NCI-H460 (cell line): ENCODE measurements at places on chromosomes 1 and 21.
A peak's percentile ranks its signal among the peaks of the same experiment; 100 is the strongest.

GRCh38 chr1:177305040-177306018 lies 134.6 kb downstream of the BRINP2 start:
- no peak for DNase-seq

GRCh38 chr1:150060260-150060659 lies 7.3 kb upstream of the VPS45 start:
- no peak for DNase-seq

DNA sequence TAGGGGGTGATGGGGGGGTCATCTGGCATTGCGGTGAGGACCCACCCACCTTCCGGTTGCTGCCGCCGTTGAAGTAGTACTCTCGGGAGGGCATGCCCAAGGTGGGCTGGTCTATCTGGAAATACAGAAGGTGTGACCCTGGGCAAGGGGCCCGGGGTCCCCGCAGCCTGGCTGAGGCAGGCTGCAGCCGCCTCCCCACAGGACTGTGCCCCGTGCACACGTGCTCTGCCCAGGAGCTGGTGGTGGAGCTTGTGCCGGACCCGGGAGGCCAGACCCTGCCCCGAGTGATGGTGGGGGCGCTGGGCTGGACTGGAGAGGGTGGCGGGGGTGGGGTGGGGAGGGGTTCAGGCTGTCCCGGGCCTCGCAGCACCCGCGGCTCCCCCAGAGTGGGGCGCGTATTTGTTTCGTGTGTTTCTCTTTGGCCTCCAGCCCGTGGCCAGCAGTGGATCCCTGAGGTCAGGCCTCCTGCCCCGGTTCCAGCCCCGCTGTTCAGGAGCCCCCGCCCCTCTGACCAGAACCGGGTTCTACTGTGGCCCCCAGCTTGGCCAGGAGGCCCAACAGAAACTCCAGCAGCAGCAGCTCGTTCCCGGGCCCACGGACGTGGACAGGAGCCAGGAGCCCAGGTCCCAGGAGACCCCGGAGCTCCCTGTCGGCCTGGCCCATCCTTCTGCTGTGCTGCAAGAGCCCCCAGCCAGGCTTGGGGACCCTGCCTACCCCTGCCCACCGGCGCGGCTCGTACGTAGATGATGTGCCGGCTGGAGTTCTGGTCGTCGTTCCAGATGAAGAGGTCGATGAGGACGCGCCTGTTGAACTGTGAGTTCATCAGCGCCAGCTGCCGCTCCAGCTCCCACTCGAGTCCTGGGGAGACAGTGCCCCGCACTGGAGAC lies 19.2 kb downstream of the PRXL2B start:
- DNase-seq: no peak

DNA sequence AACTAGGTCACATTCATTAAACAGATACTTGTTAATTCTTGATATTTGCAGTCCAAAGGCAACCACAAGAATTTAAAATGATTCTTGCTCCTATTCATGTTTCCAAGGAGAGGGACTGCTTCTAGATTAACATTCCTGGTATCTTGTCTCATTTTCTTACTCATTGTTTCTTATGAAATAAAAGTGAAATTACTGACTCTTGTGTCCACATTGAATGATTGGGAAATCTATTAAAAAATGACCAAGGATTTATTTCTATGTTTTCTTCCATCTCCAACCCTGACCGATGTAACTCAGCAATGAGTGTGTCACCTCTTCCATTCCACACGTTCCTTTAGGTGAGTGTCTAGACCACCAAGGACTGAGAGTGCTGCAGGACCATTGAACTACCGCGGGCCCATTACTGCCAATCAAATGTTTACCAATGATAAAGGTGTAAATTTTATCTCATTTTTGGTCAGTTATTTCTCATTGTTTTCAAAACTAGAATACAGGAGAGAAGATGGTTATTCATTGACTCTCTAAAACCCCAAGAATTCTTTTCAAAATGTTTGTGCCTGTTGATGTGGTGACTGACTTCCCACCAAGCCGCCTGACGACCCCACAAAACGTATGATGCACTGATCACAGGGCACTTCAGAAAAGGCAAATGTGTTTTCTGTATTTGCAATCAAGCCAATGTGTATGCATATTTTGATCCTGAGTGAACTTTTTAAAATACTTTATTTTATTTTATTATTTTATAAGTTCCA lies 414.6 kb upstream of the PTBP2 start:
- no peak for DNase-seq

- peak; percentile 25 for DNase-seq
Measured at GRCh38 chr1:42456754-42457089, 379 bp downstream of the PPCS start.

DNA sequence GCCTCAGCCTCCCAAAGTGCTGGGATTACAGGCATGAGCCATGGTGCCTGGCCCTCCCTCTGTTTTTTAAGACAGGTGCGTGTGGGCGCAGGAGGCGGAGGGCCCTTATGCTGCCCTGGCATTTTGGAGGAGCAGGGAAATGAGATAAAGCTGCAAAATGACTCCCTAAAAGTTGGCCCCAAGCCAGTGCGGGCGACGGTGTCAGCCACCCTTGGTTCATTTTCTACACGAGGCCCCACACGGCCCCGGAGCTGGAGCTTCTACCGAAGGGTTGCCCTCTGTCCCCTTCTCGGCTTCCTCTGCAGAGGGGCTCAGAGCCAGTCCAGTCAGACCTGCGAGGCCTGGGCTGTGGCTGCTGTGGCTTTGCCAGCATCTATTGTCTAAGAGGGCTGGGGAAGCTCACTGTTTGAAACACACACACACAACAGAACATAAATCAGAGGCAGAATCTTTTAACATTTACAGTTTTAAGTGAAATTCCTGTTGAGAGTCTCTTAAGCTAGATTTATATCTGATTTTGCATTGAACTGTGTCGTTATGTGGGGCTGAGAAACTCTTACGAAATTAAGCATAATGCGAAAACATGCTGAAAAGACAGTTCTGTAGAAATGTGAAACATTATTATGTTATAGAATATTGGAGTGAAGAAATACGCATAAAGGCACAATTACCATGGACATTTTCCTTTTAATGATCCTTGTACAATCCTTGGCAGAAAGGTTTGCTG lies 255.9 kb downstream of the CAMTA1 start:
- no peak for DNase-seq

DNA sequence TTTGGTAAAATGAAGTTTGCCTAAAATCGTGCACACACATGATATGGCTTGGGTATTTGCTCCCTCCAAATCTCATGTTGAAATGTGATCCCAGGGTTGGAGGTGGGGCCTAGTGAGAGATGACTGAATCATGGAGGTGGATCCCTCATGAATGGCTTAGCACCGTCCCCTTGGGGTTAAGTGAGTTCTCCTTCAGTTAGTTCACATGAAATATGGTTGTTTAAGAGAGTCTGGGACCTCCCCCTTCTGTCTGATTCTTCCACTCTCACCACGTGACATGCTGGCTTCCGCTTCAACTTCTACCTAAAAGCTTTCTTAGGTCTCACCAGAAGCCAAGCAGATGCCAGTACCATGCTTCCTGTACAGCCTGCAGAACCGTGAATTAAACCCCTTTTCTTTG lies 58.4 kb downstream of the SIPA1L2 start:
- DNase-seq: no peak

DNA sequence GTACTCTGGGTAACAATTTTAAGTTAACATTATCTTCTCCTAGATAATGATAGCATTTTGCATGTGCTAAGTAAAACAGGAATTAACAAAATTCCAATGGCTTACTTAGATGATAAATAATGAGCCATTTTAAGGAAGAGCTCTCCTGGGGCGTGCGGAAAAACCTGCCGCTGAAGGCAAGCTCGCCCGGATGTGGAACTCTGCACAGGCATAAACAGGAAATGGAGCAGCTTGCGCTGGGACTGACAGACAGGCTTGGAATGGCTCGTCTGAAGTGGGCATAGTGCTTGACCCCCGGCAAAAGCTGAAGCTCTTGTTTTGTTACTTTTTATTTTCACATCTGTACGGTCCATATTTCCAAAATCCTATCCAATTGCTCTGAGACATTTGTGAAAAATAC lies 169.2 kb downstream of the ZNF281 start:
- no peak for DNase-seq

DNA sequence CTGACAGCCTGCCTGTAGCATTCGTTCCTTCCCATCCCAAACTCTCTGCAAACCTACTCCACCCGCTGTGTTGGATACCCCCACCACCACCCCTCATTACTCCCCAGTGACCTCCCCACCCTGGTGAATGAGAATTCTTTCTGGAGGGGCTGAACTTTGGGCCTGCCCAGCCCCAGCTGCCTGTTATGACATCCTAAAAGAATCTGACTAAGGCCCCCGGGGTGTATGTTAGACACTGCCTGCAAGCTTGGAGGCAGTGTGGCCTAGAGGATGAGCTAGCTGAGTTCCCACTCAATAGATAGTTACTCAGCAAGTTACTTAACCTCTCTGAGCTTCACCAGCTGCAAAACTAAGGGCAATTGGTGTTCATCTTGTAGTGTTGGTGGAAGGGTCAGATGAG lies 110.2 kb upstream of the FGGY start:
- no peak for DNase-seq

DNA sequence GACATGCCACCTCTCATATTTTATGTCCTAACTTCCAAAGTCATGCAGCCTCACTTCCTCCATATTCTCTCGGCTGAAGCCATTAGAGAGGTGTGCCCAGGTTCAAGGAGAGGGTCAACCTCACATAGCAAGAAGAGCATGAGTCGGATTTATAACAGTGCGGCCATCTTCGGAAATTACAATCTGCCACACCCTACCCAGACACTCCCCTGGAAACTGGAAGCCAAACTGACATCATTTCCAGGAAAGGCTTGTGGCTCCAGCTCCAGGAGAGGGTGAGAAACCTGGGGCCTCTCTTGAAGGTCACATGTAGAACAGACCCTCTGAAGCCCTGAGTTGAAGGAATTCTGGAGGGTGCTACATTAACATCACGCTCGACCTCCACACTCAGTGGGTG lies 73.5 kb downstream of the RRAGC start:
- DNase-seq: no peak

- no peak for DNase-seq
Measured at GRCh38 chr21:29508301-29508700, 209.6 kb downstream of the BACH1 start.

DNA sequence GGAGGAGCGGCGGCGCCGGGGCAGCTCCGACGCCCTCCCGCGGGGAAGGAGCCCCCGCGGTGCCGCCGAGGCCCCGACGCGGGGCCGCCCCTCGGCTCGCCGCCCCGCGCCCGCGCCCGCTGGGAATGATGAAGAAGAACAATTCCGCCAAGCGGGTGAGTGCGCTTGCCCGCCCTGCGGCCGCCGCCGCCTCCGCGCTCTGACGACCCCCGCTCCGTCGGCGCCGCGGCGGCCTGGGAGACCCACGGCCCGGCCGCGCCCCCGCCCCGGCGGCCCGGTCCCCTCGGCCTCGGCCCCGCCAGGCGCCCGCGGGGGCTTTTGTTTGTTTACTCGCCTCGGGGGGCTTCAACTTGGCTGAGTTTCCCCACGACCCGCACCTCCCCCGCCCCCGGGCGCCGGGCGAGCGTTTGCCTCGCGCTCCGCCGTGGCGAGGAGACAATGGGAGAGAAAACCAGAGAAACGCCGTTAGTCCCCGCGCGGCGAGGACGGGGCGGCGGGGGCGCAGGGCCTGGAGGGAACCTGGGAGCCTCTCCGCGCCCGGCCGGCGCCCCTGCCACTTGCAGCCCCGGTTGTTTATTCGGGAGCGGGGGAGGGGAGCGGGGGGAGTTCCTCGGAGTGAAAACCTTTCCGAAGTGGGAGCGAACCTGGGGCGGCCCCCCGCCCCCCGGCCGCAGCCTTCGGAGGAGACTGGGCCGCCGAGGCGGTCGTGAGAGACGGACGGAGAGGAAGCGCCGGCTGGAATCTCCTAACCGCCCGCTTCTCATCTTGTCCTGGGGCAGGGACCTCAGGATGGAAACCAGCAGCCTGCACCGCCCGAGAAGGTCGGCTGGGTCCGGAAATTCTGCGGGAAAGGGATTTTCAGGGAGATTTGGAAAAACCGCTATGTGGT lies 661 bp downstream of the PLEKHO1 start:
- DNase-seq: no peak

DNA sequence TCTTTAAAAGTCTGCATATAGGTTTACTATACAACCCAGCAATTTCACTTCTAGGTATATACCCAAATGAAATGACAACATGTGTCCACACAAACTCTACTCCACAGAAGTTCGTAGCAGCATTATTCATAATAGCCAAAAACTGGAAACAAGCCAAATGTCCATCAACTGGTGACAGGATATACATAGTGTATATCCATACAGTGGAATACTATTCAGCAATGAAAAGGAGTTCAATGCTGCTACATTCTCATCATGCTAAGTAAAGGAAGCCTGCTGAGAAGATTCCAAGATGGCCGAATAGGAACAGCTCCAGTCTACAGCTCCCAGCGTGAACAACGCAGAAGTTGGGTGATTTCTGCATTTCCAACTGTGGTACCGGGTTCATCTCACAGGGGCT lies 200.6 kb downstream of the PATJ start:
- no peak for DNase-seq

DNA sequence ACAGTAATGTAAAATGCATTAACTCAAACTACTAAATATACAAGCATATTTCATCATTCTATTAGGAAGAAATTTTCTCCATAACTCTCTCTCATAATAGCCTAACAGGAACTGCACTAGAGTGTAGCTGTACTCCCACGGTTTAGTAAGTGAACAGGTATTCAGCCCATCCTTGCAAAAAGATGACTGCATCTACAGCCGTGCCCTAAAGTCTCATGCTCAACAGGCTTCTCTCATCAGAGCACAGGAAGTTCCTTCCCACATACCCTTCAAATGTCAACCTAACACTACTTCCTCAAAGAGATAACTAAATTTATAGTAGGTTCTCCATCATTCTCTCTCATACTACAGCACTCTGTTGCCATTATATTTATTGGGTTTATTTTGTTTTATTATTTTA lies 251.6 kb downstream of the AKT3 start:
- DNase-seq: no peak

DNA sequence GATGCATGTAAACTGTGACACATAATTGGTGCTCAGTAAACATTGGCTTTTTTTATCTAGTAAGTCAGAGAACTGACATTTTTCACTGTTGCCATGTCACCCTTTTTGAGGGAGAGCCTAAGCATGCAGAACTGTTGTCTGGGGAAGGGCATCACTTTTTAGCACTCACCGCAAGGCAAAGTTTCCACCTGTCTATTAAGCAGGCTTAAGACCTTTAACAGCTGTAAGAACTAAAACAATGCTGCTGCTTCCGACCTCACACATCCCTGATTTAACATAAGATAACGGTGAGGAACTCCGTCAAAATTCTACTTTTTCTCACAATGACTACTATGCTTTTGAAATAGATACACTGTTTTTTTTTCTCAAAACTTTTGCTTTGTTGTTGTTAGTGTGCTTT lies 554.8 kb downstream of the NUF2 start:
- no peak for DNase-seq

- DNase-seq: no peak
Measured at GRCh38 chr1:157162345-157162744, 24.1 kb upstream of the ETV3 start.

DNA sequence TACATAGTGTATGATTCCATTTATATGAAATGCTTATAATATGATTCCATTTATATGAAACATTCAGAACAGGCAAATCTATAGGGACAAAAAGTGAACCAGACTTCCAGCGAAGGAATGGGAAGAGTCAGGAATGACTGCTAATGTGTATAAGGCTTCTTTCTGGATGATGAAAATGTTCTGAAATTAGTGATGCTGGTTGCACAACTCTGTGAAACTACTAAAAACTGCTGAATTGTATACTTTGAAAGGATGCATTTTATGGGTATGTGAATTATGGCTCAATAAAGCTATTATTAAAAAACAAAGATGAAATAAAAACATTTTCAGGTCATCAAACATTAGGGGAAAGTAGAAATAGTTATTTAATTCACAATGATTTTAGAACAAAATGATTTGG lies 14.1 kb upstream of the IL24 start:
- no peak for DNase-seq
